ENCODE measurements at places on chromosomes 7 and 10.

DNA sequence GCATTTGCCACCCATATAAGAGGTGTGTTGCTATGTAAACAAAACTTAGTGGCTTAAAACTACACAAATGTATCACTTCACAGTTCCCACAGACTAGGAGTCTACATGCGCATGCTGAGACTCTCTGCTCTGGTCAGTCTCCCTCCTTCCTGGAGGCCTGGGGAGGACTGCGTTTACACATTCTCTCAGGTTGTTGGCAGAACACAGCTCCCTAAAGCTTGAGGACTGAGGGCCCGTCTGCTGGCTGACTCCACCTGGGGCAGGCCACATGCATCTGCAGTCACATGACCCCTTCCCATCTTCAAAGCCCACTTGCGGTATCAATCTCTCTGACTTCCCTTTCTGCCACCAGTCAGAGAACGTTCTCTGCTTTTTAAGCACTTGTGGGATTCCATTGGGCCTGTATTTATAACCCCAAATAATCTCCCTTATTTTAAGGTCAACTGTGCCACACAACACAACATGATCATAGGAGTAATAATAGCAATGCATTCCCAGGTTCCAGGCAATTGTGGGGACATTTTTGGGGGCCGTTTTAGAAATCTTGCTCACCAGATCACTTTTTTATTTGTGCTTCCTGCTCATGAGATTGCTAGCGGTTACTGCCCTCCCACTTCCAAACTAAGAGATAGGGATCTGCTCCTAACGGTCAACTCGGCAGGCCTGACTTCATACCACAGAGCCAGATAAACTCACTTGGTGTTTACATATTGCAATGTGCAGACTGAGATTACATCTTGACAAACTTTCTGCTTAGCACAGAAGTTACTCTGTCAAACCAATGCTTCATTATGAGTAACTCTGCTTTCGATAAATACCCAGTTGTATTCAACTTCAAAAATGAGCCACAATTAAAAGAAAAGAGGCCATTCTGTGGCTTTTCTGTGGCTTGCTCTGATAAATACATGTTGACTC is 96.3 kb downstream of the ALOX5 start:
- peak; percentile 75 for DNase-seq

GRCh38 chr7:5478568-5479430 is 55.2 kb upstream of the TNRC18 start:
- no peak for DNase-seq

DNA sequence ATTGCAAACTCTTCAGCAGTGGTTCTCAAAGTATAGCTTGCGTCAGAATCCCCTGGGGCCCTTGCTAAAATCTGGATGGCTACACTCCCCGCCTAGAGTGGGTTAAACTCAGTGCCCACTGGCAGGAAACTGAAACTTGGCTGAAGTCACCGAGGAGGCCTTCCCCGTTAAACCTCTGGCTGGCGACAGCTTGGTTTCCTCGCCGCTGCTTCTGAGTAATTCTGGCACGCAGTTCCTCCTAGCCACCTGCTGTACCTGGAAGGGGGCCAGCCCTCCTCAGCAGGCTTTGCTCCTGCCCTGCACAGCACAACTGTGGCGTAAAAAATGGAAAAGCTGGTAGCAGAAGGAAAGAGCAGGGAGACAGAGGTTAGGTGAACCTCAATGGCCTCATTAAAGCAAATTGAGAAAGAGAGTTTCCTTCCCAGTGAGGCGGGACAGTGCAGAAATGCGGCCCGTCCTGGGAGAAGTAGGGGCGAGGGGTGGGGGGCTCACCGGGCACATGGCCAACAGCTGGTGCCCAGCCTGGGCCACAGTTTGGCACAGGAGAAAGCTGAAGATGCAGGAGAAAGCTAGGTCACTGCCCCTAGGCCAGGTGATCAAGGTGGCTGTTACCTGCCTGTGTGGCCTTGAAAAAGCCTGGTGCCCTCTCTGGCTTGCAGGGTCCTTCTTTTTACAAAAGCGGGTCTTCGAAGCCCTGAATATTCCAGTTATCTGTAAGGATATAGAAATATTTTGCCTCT is 46.6 kb downstream of the ALOX5 start:
- peak; percentile 74 for DNase-seq

GRCh38 chr10:21860718-21861117 is 142.8 kb downstream of the DNAJC1 start:
- no peak for DNase-seq

DNA sequence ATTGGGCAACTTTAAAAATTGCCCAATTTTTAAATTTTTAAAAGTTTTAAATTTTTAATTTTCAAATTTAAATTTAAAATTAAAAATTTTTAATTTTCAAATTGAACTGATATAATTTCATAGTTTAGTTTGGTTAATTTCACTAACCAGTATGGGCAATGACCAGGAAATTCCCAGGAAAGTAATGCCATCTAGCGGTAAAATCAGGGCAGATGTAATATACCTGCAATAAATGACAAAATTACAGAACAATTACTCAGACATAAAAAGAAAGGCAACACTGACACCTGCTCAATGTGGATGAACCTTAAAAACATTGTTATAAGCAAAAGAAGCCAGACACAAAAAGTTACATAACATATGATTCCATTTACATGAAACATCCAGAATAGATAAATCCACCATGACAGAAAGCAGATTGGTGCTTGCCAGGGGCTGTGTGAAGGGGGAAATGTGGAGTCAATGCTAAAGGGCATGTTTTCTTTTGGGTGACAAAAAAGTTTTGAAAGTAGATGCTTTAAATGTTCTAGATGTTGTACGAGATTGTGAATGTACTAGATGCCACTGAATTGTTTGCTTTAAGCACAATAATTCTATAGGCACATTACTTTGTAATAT is 28.6 kb upstream of the SLC16A12 start:
- no peak for DNase-seq

DNA sequence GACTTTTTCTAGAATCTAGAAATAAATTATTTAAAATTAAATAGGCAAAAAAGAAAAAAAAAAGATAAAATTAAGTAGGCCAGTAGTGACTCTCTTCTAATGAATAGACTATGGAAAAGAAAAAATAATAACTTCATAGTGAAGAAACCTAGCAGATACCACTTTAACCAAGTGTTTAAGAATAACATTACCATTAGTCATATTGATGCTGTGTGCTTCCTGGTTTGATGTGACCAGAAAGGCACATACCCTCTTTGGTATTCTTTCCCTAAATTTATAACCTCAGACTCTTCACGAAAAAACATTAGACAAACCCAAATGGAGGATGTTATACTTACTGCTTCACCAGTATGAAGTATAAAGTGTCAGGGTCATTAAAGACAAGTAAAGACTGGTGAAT is 42.6 kb downstream of the KIF20B start:
- no peak for DNase-seq

DNA sequence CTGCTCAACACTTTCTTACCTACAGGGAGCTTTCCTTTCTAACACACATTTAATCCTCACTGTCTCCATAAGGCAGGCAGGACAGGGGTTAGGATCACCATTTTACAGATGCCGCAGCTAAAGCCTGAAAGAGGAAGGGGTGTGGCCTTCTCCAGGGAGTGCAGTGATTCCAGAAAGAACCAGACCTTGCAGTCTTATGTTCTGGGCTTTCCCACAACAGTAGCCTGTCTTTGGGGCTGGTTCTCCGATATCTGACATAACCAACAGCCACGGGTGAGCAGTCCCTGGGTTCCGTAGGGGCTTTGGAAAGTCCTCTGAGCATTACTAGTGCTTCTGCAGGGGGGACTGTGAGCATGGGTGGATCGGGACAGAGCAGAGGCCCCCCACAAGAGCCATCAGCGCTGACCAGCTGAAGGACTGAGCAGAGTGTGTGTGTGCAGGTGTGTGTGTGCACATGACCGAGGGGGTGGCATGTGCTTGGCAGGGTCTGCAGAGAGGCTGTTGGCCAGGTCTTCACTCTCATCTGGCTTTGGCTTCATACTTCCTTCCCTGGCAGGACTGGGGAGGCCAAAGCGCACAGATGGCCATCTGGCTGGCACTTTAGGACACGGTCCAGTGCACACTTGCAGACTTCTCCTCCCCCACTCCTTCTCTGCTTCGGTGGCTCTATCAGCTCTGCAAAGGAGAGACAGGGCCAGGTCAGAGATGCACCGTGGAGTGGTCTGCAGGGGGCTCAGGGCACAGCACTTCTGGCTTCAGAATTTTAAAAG is 400.3 kb downstream of the RPS24 start:
- DNase-seq, result no peak

DNA sequence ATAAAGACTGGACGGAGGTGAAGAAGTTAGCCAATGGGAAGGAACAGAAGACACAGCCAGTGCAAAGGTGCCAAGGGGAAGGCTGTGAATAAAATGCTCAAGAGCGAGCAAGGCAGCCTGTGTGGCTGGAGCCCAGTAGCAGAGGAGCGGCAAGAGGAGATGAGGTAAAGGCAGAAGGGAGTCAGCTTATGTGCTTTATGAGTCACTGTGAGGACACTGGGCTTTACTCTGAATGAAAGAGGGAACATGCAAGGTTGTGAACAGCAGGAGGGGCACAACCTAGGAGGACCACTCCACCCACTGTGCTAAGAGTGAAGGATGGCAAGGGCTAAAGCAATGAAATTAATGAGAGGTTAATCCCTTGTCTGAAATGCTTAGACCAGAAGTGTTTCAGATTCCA is 129.0 kb upstream of the ODAD2 start:
- no peak for DNase-seq

- DNase-seq, result no peak
Measured at GRCh38 chr7:33639552-33640197, 265.7 kb upstream of the BMPER start.

DNA sequence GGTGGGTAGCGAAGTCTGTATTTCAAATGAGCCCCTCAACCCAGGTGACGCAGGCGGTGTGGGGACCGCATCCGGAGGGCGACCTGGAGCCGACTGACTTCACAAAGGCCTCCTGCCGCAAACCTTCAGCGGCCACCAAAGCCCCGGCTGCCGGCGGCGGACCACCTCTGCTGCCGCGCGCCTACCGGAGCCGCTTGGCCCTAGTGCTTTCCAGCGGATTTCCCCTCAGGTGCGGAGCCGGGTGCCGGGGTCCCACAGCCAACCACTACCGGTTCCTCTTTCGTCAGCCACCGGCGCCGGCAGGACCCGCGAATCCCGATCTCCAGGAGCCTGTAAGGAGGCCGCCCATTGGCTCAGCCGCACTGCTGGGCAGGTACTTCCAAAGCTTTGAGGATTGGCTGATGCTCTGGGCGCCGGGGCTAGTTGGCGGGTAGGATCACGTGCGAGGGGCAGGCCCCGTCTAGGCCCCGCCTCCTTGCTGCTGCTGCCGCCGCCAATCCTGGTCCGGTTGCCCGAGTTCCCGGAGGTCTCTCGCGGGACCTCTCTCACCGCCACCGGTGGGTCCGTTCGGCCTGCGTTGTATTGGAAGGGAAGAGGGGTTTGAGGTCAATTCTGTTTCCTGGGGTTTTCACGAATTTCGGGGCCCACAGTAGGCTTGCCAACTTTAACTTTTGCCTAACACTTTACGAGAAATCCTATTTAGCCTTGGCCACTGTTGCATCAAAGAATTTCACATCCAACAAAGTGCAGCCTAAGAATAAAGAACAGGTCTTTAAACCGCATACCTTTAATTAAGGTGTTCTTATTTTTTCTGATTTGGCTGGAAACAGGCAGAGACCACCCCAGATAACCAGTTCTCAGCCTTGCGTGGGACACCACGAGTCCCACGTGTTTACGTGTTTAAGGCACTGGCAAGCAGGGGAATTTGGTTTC is at the start of gene GSTO2:
Gene GSTO2, plus strand, starts transcription at position 472 of the 933 bp plus-strand sequence. CDS start 5,732 bp downstream, outside the sequence.
- peak; percentile 97 for DNase-seq

DNA sequence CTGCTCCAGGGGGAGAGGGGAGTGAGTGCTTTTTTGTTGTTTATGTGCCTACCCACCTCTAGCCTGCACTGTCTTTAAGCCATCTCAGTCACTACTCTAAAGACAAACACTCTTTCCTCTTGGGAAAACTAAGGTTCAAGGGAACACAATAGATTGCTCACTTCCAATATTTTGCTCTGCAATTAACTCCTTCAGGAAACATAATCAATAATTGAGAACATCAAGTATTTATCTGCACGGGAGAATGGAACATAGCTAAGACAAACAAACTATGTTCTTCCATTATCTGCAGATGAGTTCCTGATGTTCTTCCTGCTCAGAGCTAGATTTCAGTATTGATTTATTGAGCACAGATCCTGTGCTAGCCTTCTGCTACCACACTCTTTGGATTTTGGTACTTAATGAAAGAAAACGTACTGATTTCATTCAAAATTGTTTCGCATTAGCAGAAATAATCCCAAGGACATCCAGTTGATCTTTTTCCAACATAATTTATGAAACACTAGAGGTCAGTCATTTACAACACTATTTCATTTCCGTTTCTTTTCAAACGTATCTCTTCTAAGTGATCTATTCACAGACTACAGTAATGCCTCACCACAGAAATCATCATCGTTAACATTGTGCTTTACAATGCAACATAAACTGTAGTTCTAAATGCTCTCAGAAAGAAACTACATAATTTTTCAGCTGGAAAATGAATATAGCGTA is 8.3 kb downstream of the NEBL start:
- no peak for DNase-seq

Measured in activated CD8-positive, alpha-beta memory T cell treated with anti-CD3 and anti-CD28 coated beads for 24 hours (primary cell).